Stimulated activated CD4-positive, alpha-beta T cell treated with anti-CD3 and anti-CD28 coated beads, TNF-alpha, amount 100 ng/mL, for 4 hours (primary cell): ENCODE measurements at places on chromosomes 5 and 9.

DNA sequence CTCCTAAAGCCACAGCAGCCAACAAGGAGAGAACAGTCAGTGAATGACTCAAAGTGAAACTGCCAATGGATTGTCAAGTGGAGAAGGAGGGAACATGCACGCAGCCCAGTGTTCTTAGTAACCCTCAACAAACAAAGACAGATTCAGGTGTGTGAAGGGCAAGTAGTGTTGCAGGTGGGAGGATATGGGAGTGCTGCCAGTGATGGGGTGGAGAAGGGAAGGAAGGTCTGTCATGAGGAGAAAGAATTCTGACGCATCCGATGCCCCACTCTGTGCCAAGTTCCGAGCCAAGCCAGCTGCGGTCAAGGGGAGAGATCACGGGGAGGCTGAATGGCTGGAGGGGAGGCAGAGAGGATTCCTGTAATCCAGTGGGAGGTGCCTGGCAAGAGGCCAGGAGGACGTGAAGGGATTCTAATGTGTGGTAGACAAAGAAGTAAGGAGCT lies 56.5 kb downstream of the CAST start:
- no peak for DNase-seq

GRCh38 chr5:150303660-150304386 lies 1.1 kb upstream of the ARSI start:
- DNase-seq, result no peak

DNA sequence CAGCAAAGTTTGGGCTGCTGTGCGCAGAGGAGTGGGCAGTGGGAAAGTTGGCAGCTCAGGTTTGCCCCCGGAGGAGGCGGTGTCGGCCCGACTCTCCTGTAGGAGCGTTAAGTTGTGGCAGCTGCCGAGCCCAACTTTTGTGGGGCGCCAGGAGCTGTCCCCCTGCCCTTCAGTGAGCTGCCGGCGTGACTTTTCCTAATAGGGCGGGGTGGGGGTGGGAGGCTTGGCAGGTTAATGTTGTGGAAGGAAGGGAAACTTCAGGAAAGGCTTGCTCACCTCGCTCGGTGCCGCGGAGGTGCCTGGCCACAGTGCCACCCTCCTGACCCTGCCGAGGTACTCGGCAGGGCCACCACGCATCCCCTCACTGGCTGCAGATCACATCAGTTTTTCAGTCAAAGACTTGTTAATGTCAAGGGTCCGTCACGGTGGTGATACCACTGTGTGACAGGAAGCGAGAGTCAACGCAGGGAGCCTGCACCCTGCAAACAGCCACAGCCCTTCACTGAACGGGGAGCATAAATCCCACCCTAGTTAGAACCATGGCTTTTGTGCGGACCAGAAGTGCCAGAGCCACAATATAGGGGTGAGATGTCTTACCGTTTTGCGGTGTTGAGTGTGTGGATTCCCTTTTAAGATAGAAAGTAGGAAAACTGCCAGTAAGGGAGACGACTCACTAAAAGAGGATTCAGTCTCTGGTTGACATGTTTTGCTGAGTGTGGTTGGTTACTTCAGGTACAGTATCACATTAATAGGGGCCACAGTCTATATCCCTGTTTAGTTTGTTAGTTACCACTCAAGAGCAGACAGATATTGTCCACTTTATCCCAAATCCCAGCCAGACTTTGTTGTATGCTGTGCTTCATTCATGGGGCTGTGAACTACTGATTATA lies 796 bp downstream of the LNPEP start:
- peak; percentile 16 for DNase-seq

DNA sequence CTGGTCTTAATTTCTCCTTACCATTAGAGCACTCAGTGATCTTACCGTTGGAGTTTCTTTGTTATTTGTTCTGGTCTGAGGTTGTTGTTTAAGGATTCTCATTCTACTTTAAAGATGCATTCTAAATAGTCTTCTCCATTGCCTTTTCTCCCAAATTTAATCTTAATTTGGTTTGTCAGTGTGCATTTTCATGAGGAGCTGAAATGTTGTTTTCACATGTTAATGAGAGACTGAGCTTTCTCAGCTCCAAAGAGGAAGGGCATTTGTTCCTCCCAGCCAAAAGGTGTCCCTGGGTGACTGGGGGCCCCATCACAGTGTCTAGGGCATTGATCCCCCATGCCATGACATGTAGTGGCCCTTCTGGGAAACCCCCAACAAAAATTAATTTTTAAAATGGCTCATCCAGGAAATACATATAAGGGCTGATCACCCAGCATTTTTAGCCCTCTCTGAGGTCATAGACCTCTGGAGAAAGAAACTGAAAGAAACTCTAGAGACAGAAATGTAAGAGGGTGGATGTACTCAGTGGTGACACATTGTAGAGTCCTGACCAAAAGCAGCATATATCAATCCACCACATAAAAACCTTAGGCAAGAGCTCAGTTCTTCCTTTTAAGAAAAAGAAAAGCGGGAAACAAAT lies 240.4 kb upstream of the RAI14 start:
- no peak for DNase-seq

- DNase-seq, result no peak
These were observed 32.3 kb downstream of the ERP44 start for GRCh38 chr9:100066539-100066938.

- no peak for DNase-seq
These were observed 101.7 kb downstream of the APTX start for GRCh38 chr9:32899761-32900160.

DNA sequence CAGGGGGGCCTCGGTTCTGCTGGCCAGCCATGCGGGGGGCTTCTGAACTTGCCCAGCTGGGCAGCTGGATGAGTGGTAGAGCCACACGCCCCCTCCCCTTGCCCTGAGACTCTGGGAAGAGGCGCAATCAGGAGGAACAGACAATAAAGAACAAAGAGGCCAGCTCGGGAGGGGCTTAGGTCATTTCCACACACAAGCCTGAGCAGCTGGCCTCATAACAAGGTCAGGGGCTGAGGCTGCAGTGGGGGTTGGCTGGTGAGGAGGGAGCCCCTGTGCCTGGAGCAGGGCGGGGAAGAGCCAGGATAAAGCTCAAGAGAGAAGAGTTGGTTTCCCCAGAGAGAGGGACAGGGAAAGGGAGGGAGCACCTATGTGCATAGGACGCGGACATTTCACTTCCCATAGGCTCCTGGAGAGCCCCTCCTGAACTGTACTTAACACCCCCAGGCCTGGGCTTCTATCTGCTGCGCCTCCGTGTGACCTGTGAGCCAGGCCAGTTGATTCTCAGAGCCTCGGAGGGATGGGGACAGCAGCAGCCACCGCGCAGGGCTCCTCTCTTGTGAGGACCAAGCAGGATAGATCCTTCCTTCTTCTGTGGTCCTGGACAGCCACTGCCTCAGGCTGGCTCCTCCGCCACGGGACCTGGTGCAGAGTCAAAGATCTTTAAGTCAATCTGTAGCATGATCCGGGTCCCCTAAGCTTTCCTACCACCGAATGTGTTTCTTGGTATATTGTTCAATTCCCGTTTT lies 75.3 kb upstream of the GGTA1 start:
- no peak for DNase-seq

DNA sequence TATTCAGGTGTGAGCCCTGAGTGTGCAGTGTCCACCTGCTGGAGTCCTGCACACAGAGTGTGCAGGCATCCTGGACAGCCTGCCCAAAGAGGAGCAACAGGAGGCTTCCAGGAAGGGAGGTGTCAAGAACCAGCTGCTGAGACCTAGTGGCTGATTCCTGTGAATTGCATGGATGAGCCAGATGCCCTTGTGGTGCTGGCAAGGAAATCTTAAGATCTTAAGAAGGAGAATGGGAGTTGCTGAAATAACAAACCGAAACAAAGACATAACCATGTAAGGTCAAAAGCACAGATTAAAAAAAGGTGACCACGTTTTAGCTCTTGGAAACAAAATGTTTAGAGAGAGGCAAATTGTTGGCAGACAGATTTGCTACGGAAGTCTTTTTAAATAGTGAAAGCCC lies 29.3 kb upstream of the RPS23 start:
- DNase-seq, result no peak

- no peak for DNase-seq
These were observed 29.8 kb upstream of the GNE start for GRCh38 chr9:36288070-36288469.

- DNase-seq, result no peak
These were observed 105.2 kb downstream of the DPYSL3 start for GRCh38 chr5:147404706-147405105.

DNA sequence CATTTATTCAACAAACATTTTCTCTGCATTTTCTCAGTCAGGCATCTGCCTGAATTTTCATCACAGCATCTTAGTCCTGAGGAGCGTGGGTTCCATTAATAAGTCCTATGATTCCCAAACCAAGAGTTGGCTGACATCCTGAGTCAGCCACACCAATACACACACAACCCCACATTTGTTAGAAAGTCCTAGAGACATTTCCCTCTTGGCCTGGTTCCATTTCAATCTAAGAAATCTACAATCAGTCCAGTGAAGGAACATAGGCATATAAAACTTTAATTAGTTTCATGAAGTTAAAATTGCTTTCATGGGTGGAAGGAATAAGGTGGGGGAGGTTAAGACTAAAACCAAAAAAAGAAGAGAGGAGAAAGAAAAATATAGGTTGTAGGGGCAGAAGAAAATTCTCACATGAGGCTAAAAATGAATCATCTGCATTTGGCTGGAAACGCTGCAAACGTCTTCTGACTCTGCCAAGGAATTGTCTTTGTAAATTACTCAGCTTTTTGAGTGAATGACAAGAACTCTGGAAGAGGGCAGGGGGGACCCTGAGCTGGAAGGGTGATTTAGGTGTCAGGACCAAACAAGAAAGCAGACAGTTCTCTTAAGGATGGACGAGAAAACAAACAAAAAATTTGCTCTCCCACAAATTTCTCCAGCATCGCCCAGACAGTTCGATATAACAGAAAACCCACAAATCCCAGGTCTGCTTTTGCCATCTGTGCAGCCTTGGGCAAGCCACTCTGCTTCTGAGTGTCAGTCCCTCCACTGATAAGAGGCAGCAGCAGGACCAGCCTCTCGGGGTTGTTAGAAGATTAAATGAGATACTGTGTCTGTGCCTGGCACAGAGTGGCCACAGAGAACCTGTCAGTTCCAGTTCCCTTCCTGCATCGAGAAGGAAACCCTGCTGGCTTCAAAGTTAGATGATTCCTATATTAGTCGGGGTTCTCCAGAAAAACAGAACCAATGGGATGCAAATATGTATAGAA lies 289.7 kb downstream of the CDK5RAP2 start:
- no peak for DNase-seq

GRCh38 chr5:111278858-111279504 lies 54.8 kb downstream of the CAMK4 start:
- peak; percentile 86 for DNase-seq

- DNase-seq, result no peak
These were observed 411.6 kb downstream of the BNC2 start for GRCh38 chr9:16458696-16459420.

DNA sequence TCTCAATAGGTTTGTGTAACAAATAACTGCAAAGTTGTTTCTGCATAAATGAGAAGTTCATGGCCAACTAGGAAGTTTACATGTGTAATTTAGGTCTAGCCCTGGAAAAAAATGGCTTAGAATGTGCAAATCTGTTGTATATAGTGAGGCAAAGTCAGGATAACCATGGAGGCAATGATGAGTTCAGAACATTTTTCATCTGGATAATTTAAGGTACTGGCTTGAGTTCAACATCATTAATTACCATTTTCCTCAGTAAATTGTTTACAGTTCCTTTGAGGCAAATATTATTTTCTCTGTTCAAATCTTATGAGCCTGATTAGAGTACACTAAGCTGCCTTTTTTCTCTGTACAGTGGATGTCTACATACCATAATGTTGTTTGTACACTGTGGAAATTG lies 1259.0 kb upstream of the NUDT12 start:
- no peak for DNase-seq

DNA sequence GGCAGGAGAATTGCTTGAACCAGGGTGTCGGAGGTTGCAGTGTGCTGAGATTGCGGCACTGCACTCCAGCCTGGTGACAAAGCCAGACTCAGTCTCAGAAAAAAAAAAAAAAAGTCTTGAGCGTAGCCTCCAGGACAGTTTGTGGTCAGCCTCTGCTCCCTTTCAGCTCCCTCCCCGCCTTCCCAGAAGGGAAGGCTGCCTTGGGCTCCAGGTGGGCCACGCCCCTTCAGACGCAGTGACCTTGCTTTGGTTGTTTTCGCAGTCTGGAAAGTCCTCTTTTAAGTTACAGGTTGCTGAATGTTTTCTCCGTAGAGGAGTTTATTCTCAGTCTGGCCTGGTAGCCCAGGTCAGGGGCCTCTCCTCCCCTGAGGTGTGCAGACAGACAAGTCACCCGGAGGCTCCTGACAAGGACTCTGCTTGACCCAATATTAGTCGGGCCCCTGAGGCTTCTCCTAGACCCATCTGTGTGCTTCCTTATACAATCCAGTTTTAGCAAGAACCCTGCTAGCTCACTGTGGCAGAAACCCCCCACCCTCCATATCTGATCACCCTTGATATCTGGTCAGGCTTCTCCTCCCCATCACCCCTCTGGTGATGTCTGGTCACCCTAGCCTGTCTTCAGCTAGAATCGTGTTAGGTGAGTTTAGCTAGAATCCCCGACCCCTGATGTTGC lies 31.6 kb upstream of the N4BP3 start:
- no peak for DNase-seq

DNA sequence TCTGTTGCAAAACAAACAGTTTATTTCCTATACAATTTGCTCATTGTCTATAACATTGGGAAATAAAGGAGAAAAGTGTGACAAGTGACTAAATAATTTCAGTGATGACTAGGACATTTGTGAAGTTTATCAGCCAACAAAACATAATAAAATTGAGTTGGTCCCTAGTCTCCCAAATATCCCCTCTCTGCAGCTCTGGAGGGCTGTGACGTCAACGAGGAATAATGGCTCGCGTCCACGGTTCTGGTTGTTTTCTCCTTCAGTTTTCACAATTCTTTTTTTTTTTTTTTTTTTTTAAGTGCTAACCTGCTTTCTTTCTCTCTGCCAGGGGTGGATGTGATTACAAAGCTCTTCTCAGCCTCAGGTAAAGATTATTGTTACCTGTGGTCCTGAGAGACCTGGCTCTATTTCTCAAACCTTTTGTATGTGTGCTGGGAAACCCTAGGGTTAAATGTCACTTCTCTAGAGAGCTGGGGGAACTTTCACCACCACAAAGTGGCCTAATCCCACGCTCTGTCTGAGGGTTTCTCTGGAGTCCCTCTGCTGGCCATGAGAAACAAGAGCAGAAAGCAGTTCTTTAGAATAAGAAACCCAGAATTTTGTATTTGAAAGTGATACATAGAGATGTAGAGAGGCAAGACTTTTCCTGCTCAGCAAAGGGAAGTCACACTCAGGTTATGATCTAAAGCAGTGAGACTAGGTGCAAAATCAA lies 36.2 kb upstream of the ANKRD55 start:
- no peak for DNase-seq

GRCh38 chr9:4328723-4329122 lies 28.9 kb upstream of the GLIS3 start:
- DNase-seq, result no peak
